GM23248 (cell line): ENCODE measurements at places on chromosomes 16 and 17. TPM values are rescaled to one million over a fixed set of nuclear protein-coding genes. Genes with fewer than 3 reads are reported as not detected.
A peak's percentile ranks its signal among the peaks of the same experiment; 100 is the strongest.

DNA sequence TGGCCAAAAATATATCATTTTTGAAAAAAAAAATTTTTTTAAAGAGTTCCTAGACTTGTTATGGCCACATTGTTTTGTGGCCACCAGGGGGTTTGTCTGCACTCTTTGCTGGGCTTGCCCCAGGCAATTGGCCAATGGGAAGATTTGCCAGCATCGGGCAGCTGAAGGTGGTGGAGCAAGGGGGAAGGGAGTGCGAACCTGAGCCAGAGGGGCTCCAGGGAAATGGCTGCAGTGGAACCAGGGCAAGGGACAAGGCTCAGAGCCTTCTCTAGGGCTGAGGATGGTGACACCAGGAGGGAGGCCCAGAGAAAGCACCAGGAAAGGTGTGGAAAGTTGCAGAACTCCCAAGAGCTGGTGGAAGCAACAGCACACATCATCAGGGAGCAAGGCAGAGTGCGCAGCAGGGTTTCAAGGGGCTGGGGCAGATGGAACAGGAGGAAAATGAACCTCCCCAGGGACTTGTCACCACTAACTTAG is 15.5 kb upstream of the CMIP start:
- peak; percentile 69 for DNase-seq

DNA sequence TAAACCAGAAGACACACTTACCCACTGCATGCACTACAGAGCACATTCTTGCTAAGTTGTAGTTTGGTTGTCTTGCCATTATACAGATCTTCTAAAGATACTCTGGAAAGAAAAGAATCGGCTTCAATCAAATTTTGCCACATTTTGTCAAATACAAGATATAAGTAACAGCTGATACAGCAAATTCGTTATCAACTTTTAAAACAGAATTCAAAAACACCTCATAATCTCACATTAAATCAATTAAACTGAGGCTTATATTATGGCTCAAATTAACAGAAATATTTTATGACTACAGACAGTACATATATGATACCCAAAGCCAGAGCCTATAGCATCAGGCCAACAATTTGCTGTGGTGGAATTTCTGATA is 5.4 kb downstream of the DNAJA2 start:
- no peak for DNase-seq

Gene KNOP1
- 14.1 and 15.6 TPM in 2 replicates for polyA plus RNA-seq

DNA sequence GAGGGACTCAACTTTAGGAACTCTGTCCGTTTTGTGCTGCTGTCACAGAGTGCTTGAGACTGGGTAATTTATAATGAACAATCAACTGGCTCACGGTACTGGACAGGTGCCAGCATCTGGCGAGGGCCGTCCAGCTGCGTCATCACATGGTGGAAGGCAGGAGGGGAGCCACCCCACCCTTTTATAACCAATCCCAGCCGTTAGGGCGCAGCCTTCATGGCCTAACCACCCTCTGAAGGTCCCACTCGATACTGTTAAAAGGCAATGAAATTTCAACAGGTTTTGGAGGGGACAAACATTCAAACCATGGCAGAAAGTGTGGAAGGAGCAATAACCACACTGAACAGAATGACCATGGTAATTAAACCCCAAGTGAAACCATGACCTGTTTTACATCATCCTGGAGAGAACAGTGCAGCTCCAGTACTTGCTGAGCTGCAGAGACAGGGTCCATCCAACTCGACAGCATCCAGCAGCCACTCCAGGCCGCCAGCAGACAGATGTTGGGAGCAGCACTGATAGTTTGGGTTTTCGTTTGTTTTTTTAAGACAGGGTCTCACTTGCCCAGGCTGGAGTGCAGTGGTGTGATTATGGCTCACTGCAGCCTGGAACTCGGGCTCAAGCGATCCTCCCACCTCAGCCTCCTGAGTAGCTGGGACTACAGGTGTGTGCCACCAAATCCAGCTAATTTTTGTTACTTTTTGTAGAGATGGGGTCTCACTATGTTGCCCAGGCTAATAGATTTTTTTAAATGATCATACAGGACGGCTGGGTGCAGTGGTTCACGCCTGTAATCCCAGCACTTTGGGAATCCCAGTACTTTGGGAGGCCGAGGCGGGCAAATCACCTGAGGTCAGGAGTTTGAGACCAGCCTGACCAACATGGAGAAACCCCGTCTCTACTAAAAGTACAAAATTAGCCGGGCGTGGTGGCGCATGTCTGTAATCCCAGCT is 11.0 kb downstream of the CHMP6 start:
- DNase-seq = peak; percentile 65

- DNase-seq = no peak
These were observed 418.7 kb downstream of the KCNJ2 start for GRCh38 chr17:70588003-70588402.

- no peak for DNase-seq
These were observed 35.4 kb upstream of the USP22 start for GRCh38 chr17:21078016-21078780.

GRCh38 chr16:48608452-48608851 is 1.5 kb downstream of the N4BP1 start:
- peak; percentile 51 for DNase-seq

Gene PERCC1
- not detected in 2 replicates for polyA plus RNA-seq

Gene FSCN2
- 0.23 and 0.48 TPM in 2 replicates for polyA plus RNA-seq

DNA sequence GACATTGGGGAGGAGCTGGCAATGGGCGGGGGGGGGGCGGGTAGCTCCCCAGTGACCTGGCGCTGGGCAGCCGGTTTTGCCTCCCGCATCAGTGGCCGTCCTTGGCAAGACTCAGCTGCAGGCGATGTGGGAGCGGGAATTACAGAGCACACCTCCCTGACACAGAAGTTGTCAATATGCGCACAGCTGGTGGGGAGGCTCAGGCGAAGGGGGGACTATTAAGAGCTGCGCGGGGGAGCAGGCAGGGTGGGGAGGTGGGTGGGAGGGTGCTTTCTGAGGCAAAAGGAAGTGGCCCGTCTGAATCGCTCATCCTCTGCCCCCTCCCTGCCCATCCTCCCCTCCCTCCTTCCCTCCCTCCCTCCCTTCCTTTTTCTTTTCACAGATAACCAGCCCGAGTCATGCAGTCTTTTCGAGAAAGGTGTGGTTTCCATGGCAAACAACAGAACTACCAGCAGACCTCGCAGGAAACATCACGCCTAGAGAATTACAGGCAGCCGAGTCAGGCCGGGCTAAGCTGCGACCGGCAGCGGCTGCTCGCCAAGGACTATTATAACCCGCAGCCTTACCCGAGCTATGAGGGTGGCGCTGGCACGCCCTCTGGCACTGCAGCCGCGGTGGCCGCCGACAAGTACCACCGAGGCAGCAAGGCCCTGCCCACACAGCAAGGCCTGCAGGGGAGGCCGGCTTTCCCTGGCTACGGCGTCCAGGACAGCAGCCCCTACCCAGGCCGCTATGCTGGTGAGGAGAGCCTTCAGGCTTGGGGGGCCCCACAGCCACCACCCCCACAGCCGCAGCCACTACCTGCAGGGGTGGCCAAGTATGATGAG is 44.0 kb downstream of the SREBF1 start:
- DNase-seq = peak; percentile 53

DNA sequence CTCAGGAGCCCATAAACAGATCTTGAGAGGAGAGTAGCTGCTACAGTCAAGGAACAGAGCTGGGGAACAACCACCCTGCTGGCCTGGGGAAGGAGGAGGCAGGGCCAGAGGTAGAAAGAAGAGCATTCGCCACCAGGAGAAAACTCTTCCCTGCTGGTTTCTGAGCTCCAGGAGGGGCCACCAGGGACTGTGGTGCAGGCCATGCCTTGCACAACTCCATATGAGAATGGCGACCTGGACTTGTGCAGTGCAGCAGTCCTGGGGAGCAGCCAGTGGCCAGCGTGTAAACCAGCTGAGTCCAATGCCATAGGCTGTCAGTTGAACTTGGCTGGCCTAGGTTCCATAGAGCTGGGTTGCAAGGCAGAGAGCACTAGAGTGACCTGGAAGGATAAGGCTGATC is 11.6 kb downstream of the SLC13A2 start:
- DNase-seq = no peak

Gene TBC1D3C
- polyA plus RNA-seq = not detected in 2 replicates

DNA sequence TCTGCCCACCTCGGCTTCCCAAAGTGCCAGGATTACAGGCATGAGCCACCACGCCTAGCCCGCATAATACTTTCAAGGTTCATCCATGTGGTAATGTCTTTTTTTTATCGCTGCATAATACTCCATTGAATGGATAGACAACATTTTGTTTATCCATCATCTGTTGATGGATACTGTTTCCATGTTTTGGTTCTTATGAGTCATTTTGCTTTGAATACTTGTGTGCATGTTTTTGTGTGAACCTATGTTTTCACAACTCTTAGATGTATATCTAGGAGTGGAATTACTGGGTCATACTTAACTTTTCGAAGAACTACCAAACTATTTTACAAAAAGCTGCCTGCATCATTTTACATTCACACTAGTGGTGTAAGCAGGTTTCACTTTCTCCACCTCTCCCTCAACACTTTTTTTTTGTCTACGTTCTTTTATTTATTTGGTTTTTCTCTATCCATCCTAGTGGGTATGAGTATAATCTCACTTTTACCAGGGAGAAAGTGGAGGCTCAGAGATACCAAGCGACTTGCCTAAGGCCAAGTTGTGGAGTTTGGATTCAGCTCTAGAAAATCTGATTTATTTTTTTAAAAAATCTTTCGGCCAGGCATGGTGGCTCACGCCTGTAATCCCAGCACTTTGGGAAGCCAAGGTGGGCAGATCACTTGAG is 151.2 kb downstream of the CMIP start:
- DNase-seq = peak; percentile 52

GRCh38 chr17:50055055-50055425 is 870 bp upstream of the ITGA3 start:
- peak; percentile 53 for DNase-seq

Gene FBXW10B
- polyA plus RNA-seq = 0.15 TPM in 1 of 2 replicates, not detected in the other

DNA sequence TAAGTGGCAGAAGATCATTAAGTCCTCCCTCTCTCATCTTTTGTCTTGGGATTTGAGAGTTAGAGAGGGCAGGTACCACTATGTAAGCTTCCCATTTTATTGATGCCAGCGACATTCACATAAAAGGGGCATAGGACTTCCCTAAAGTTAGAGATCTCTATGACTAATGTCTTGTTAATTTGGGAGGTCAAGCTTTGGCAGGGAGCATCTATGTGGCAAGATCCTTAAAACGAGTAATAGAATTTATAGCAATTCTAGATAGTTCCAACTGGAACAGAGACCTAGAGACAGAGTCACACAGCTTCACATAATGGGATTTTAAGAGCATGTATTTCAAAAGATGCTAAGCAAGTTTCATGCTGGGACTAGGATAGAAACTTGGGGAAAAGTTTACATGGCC is 308.0 kb downstream of the MAP2K6 start:
- no peak for DNase-seq

Gene SAP30BP
- 93.1 and 99.1 TPM in 2 replicates for polyA plus RNA-seq

DNA sequence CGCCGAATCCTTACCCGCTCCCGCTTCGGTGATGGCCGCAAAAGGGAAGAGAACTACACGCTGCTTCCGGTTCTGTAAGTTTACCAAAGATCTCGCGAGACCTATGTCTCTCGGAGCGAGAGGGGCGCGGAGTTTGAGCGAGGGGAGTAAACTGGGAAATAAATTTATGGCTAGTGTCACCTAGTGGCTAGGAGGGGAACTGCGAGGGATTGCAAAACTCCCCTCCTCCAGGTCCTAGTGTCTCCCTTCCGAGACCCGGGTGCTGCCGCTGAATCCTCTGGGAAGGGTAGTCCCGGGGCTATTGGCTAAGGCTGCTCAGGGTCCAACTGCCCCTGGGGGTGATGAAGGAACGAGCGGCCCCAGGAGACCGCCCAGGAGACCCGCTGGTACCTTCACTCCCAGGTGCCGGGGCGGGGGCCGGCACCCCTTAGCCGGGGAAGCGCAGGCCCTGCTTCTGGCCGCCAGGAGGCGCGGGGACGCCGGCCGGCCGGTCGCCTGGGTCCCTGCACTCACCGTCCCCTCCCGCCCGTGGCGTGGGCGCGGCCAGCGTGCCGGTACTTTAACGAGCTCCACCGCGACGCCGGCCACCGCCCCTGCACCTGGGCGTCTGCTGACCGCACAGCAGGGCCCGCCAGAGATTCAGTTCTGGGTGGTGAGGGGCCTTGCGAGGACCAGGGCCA is at the start of gene RPL26:
Gene RPL26, minus strand, starts transcription at position 51 of the 680 bp plus-strand sequence. CDS start 883 bp downstream, outside the sequence.
- DNase-seq = peak; percentile 100

GRCh38 chr17:38428112-38428642 is at the start of gene ARHGAP23:
Gene ARHGAP23, plus strand, starts transcription at chr17:38428464. Its CDS starts 22 bp downstream, at chr17:38428486.
- peak; percentile 84 for DNase-seq

Gene CES3
- polyA plus RNA-seq = not detected in 2 replicates

Gene NEUROD2
- not detected in 2 replicates for polyA plus RNA-seq

GRCh38 chr16:12539185-12539929 is 264.3 kb downstream of the CPPED1 start:
- DNase-seq = peak; percentile 74

- no peak for DNase-seq
These were observed 7.4 kb downstream of the MAF start for GRCh38 chr16:79593074-79593531.

GRCh38 chr17:43070872-43071271 is 45.8 kb downstream of the RND2 start:
- no peak for DNase-seq

DNA sequence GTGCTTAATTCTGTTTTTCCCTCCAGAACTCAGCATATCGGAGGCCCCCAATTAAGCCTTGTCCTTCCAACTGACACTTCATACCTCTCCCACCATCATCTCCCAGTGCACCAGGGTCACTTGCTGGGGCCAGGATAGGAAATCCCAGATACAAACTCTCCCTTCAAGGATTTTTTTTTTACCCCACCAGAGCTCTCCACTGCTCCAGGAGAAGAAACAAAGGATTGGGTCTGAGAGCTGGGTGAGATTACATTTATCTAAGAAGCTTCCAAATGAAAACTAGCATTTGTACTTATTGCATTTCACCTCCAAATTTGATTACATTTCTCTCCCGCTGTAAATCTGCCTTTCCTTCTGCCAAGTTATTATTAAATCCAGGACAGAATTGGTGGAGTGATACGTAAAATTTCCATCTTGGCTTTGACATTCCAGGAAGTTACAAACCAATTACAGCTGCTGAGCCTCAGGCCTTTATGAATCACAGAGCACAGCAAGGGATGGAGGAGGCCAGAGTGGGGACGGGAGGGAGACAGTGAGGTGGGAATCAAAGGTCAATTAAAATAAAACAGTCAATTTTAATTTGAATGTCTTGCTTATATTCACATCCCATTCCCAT is 123.5 kb downstream of the USP31 start:
- DNase-seq = peak; percentile 53

Gene RHBDL1
- polyA plus RNA-seq = 0.90 and 1.5 TPM in 2 replicates

- DNase-seq = no peak
These were observed 17.1 kb upstream of the RHOT1 start for GRCh38 chr17:32124985-32125847.

Gene SYNGR3
- polyA plus RNA-seq = 0.72 and 1.3 TPM in 2 replicates

- DNase-seq = no peak
These were observed 34.0 kb downstream of the PLCD3 start for GRCh38 chr17:45098081-45098868.
